ENCODE measurements at places on chromosomes 1 and 21. TPM values are rescaled to one million over a fixed set of nuclear protein-coding genes. Genes with fewer than 3 reads are reported as not detected.

Gene TPTE
- not detected for total RNA-seq

GRCh38 chr1:12851779-12852178 lies 3.3 kb upstream of the HNRNPCL1 start:
- DNase-seq = no peak

DNA sequence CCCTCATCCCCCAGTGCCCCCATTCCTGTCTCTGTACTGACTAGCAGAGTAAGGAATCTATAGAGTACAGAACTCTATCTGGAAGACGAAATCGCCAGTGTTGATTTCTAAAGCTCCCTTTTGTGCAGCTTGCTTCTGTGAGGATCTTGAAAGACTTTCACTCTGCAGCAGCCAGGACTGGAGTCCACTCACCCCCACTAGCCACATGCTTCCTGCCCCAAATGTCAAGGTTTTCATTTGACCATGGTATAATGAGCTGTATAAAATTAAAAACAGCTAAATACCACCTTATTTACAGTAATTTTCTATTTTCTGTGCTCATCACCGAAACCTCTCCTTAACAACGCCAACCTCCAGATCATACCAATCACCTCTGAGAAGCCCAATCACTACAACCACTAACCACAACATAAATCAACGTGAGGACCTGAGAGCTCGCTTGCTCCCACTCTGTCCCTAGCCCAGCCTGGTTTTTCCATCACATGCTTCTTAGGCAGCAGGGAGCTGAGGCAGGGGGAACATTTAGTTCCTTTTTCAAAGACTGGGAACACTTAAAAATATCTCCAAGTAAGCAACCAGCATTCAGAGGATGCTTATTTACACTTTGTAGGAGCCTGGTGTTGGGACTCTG lies 56.1 kb upstream of the IRF2BP2 start:
- no peak for DNase-seq

DNA sequence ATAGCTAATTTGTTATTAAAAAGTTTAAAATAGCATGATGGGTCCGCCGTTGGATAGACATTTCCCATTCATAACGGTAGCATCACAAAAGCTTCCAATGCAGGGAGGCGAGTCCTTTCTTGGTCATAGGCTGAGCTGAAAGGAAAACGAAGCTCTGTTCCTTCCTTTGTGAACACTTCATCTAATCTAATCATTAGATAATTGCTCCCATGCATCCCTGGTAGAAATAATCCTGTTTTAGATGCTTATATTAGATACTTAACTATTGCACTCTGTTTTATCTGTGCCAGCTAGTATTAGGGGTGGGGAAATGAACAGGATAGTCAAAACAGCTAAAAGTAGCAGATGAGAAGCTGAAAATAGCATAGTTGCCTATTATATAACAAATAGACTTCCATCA lies 215.0 kb downstream of the SLC35F3 start:
- DNase-seq = no peak

DNA sequence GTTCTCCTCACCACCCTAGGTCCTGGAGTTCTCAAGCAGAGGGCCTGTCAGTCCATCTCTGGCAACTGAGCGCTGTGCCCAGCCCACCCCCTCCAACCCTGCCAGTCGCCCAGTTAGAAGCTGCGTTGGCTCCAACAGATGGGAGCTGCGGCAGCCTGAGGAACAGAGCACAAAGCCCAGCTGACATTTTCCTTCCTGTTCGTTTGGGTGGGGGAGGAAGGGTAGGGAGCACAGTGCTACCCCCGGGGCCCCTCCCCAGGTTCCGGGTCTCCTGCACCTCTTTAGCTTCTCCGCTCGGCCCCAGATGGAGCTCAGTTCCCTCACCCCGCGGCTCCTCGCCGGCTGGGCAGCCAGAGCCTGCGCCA lies 1.4 kb downstream of the LRRN2 start:
- no peak for DNase-seq
